ENCODE measurements at places on chromosomes 12 and 14.

DNA sequence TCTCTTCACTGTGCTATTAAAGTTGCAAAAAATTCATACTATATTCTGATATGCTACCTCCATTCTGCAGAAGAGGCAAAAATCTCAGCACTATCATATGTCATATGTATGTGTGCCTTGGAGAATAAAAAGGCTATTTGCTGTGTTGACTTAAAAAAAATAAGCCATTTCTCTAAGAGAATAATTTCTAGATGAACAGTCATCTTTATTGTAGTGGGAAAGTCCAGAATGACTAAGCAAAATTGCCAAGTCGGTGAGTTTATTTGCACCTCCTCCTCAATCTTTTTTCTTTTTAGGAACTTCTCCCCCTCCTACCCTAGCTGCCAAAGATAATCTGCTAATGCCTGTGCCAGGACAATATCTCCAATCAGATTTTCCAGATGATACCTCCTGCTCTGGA lies 353.8 kb upstream of the FAR2 start:
- no peak for DNase-seq

DNA sequence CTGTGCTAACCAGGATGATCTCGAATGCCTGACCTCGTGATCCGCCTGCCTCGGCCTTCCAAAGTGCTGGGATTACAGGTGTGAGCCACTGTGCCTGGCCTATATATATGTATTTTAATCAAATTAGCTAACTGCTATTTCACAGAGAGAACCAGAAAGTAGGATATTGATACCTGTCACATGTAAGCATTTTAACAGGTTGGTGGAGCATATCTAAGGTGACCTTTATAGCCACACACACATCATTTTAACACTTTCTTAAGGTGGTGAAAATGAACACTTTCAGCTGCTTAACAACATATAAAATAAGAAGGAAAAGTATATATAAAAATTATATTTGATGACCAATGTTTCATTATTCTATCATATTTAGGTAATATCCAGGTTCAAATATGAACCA lies 57.0 kb upstream of the ATF7IP start:
- no peak for DNase-seq

DNA sequence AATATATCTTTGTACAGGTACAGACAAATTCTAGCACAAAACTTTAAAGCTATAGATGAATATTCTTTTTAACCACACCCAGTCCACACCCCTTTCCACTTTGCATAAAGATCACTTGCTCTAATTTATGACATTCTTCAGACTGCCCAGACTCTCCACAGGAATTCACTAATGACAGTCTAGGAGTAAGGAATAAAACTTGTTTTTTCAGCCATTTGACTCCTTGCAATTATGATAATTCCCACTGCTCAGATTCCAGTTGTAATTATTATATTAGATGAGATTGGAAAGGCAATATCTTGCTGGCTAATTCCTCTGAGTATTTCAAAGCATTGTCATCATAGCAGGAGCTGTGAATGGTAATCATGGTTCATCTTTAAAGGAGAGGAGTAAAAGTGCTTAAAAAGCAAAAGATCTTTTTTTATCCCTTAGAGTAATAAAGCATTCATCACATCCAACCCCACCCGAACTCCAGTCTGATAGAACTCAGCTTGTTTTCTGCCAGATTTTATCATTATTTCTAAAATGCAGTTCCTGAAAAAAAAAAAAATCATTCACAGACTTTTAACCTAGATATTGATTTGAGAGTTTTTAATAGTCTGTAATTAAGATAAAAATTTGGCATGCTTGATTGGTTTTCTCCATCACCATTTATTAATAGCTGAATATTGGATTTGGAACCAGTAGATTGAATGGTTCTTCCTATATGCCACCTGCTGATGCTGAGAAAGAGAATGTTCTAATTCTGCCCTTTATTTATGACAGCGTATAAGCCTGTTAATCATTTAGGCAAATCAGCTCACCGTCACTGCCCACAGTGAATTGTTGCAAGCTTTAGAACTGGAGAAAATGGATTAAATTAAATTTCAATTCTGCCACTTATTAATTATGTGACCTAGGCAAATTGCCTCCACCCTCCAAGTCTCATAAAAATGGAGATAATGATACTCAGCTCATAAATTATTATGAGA lies 93.9 kb upstream of the RASSF8 start:
- no peak for DNase-seq

GRCh38 chr14:47919334-47919846 lies 244.0 kb upstream of the MDGA2 start:
- DNase-seq: no peak

DNA sequence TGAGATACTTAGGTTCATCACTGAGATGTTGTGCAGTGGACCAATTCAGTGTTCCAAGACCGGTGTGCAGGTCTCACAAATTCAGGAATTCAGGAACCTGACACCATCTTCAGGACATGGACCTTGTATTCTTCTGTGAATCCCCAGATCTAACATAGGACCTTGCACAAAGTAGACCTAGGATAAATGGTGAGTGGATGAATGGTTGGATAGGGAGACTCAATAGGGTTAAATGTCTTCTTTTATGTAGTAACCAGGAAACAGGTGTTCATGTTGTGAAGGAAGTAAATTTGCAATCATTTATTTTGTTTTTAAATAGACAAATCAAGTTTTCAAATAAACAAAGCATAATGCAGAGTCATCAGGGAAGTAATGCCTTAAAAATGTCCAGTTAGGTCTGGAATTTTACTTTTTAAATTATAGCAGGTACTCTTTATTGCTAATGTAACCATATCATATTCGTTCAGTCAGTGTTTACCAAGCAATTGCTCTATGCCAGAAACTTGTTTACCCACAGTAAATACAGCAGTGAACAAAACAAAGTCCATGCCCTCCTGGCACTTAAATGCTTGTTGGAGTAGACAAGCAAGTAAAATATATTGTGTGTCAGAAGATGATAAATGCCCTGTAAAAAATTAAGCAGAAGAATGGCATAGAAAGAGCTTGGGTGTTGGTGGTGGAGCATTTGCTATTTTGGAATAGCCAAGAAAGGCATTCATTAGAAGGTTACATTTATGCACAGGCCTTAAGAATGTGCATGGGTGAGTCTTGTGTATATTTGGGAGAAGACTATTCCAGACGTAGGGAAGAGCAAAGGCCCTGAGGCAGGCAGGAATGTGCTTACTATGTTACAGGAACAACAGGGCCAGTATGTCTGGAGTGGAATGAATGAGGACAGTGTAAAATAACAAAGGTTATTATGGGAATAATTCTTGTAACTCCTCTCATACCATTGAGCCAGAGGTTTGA lies 26.3 kb downstream of the RXYLT1 start:
- no peak for DNase-seq

DNA sequence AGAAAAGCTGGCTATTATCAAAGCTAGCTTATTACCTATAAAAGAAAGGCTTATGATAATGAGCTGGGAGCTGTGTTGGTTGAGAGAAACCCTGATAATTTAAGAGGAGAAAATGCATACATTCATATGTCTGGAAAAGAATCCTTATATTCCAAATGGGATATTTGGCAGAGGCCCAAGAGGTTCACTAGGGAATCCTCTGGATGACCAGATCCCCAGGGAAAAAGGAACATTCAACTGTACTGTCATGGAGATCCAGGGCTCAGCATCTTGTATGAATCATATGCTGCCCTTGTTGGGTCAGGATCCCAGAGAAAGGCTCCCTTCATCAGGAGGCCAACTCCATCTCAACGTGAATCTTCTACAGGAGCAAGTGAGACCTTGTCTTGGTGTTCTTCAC lies 16.6 kb upstream of the FBXO34 start:
- DNase-seq: no peak

GRCh38 chr14:74638966-74639365 lies 26.9 kb upstream of the LTBP2 start:
- DNase-seq: no peak

GRCh38 chr12:92927055-92927435 lies 2.0 kb downstream of the EEA1 start:
- peak; percentile 44 for DNase-seq

- DNase-seq: no peak
Observed at GRCh38 chr14:60974090-60974651, 6.7 kb downstream of the TRMT5 start.

DNA sequence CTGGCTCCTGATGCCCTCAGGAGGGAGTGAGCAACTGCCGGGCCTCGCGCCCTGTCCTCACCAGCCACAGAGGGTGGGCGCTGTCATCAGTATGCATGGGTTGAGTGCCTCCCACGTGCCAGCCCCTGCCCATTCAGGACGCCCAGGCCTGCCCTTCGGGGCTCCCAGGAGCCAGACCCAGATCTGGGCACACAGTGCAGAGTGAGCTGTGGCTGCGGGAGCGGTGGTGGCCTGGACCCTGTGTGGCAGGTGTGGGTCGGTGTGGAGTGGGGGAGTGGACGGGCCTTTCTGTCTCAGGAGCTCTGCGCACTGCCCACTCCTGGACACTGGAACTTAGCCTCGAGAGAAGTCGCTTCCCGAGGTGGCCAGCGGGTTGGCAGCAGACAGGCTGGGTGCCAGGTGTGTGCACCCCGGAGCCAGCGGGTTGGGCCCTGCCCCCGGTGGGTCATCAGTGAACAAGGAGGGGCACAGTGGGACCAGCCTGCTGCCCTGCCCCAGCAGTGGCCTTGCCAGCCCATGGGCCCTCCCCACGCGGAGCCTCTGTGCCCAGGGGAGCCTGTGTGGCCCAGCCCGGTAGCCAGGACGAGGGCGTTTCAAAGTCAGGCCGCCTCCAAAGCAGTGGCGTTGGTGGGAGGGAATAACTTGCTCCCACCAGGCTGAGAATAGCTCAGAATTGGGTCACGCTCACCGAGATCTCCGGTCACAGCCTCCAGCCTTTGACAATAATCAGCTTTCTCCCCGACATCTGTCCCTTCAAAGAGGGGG lies 9.5 kb downstream of the TRMT61A start:
- DNase-seq: no peak

DNA sequence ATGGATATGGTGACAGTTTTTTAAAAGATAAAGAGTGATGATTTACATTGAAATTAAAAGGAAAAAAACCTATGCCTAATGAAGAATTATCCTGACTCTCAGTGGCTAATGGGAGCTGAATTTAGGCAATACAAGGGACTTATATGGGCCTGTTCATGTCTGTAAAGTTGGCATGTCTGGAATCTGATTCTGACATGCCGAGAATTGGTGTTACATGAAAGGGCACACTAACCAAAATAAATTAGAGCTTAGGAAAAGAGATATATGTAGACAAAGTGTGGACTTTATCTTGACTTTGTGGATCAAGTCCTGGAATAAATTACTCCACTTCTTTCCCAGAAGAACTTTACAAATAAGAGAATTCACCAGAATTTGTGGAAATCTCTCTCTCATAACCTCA lies 1.1 kb downstream of the TDG start:
- no peak for DNase-seq

DNA sequence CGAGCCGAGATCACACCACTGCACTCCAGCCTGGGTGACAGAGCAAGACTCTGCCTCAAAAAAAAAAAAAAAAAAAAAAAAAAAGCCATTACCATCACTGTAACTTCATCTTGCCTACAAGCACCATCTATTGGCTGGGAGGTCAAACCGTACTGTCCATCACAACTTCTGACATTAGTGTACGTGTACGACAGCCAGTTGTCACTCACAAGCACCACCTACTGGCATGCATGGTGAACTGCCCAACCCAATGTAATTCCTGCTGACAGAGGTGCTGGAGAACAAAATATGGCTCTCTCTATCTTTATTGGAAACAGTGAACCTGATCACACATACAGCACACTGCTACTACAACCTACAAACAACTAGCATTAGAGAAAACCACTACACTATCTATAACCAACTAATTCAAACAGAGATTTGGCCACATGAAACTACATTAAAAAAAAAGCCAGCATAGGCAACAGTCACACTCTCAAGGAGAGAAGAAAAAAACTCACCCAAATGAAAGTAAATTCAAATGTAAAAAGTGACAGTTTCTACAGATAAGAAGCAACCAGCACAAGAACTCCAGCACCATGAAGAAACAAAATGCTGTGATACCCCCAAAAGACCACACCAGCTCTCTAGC lies 82.3 kb downstream of the PUS7L start:
- DNase-seq: peak; percentile 8

GRCh38 chr12:110688446-110689280 lies at the start of gene HVCN1:
TSS of gene HVCN1 (minus strand) at chr12:110689115. CDS start at chr12:110683245, 5,870 bp downstream.
- DNase-seq: no peak

- DNase-seq: no peak
Observed at GRCh38 chr14:34680806-34681479, 33.5 kb downstream of the CFL2 start.

GRCh38 chr14:91114079-91115065 lies 499 bp downstream of the DGLUCY start:
- peak; percentile 86 for DNase-seq

DNA sequence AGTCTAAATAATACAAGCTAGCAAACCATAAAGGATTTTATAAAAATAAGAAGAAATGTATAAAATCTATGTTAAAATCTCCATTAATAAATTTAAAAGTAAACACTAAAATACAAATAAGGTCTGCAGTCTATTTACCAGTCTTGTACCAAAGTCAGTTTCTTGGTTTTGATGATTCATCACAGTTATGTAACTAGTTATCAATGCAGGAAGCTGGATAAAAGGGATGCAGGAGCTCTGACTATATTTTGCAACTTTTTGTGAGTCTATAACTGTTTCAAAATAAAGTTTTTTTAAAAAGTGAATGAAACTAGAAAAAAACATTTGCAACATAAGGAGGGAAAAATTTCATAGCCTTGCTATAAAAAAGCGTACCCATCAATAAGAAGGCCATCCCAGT lies 151.5 kb downstream of the DERA start:
- no peak for DNase-seq

DNA sequence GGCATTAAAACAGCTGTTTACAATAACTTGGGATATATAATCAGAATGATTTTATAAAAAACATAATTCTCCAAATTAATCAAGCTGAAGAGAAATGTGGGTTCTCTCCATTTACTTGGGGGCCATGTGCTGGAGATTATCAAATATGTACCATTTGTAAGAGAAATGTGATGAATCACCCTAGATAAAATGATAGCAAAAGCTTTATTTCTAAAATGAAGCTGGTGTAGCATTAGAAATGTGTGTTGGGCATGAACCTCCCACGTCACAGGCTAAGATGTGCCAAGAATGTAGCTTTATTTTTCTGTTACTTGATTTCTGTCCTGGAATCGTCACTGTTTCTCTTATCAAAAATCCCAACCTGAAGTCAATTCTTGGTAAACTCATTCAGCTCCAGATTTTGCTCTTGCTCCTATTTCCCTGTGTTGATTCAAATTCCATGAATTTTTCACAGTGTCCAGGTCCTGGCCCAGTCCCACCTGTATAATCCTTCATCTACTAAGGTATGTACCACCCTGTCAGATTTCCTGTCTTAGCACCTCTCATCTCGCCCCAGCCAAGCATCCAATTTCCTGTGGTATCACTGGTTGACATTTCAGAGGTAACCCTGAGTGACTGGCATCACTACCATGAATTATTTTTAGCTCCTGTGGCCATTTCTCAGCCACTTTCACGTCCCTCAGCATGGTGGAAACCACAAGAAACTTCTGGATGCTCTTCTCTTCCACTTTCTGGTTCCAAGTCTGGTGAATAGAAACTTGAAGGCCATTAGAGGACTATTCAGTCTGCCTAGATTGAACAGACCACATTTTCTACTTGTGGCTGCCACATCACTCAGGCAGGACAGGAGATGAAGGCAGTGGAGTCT lies 103.6 kb upstream of the FLRT2 start:
- DNase-seq: no peak
